Uterine smooth muscle cell (primary cell): ENCODE measurements at places on chromosomes 6 and 20. TPM values are rescaled to one million over a fixed set of nuclear protein-coding genes. Genes with fewer than 3 reads are reported as not detected.

Gene NANP
- 11.0 and 13.6 TPM in 2 replicates for total RNA-seq

Gene OR12D3
- total RNA-seq, result not detected in 2 replicates

Gene FRK
- total RNA-seq, result 0.33 and 0.37 TPM in 2 replicates

Gene OR2H2
- not detected in 2 replicates for total RNA-seq
